ENCODE measurements at places on chromosomes 5 and 9. TPM values are rescaled to one million over a fixed set of nuclear protein-coding genes. Genes with fewer than 3 reads are reported as not detected.
A peak's percentile ranks its signal among the peaks of the same experiment; 100 is the strongest.

Gene BTNL3
- total RNA-seq: not detected

DNA sequence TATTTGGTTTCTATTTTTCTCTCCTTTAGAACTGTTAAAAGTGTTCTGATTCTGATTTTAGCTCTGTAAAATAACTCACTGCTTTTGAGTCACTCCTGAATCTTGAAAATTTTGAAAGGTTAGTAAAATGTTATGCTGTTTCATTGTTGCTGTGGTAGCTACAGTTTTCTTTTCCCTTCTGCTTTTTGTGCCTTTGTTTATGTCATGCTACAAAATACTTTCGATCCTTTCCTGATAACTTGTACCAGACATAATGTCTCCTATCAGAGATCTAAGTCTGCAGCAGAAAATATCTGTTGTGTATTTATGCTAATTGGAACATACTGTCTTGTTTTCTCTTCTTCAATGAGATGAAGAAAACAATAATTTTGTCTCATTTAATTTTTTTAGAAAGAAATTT, 26.9 kb upstream of the CEP120 start:
- H3K27ac ChIP-seq: no peak overlapping the region
- H3K4me1 ChIP-seq: no peaks in the 10 kb centered on the region
- no peaks in the 10 kb centered on the region for H3K36me3 ChIP-seq
- no peak overlapping the region for H3K4me3 ChIP-seq
- no peaks in the 10 kb centered on the region for H3K27me3 ChIP-seq

DNA sequence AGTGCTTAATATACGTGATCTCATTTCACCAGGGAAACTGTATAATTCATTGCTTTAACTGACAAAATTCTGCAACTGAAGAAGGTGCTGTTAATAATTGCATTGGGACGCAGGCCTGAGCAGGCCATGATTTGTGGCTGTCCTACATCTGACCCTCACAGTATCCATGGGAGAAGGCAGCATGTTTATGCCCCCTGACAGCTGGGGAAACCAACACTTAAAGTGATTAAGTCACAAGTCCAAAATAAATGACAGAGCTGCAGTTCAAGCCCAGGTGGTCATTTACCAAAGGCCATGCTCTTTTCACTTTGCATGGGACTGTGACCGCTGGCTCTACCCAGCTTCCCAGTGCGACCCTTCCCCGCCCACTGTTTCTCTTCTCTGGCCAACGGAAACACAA, 30.5 kb upstream of the KCNMB1 start:
- no peaks in the 10 kb centered on the region for H3K27me3 ChIP-seq
- no peaks in the 10 kb centered on the region for H3K4me1 ChIP-seq
- no peak overlapping the region for H3K4me3 ChIP-seq
- no peaks in the 10 kb centered on the region for H3K36me3 ChIP-seq

DNA sequence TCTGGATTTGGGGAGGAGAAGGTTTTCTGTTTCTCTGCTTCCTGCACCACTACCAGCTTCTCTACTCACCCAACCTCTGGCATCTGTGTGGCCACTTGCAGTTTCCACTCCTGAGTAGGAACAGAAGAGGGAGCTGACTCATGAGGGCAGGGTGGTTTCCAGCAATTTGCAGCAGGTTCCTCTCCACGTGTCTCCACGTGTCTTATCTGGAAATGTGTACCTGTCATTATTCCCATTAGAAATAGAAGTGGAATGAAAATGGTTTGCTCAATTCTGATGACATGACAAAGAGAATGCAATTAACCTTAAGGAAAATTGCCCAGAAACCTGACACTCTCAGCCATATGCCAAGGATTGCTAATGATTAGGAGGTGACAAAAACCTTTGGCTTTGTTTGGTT, 33.0 kb downstream of the EGFLAM start:
- no peak overlapping the region for H3K27ac ChIP-seq
- H3K36me3 ChIP-seq: no peaks in the 10 kb centered on the region
- H3K27me3 ChIP-seq: no peaks in the 10 kb centered on the region
- H3K4me1 ChIP-seq: no peaks in the 10 kb centered on the region
- no peak for DNase-seq

DNA sequence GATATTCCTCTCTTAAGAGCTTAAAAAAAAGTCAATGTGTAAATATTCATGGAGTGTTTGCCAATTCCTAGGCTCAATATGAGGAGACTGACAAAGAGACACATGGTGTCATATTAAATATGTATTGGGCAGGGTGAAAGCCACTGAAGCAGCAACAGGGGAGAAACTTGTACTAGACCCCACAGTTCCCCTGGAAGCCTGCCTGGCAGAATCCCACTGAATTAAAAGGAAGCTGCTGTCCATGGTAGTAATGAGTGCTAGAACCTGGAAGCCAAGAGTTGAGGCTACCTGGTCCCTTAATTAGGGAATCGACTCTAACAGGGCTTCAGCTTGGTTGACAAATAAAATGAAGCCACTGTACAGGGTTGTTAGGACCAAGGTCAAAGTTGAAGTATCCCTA, 129.4 kb upstream of the GPR151 start:
- no peak for DNase-seq
- no peaks in the 10 kb centered on the region for H3K27me3 ChIP-seq
- H3K4me3 ChIP-seq: no peak overlapping the region
- no peak overlapping the region for H3K27ac ChIP-seq
- no peaks in the 10 kb centered on the region for H3K4me1 ChIP-seq
- no peaks in the 10 kb centered on the region for H3K36me3 ChIP-seq

GRCh38 chr9:9112001-9112720, 1312.6 kb upstream of the DMAC1 start:
- no peak overlapping the region for H3K27ac ChIP-seq
- H3K4me1 ChIP-seq: no peaks in the 10 kb centered on the region
- H3K36me3 ChIP-seq: no peaks in the 10 kb centered on the region

Gene SNCAIP
- 0.03 TPM for total RNA-seq

- H3K27ac ChIP-seq: no peak overlapping the region
- H3K36me3 ChIP-seq: no peaks in the 10 kb centered on the region
- H3K27me3 ChIP-seq: no peaks in the 10 kb centered on the region
- H3K4me1 ChIP-seq: peaks cover 7% of the 10 kb centered on the region
These were observed 63.1 kb downstream of the GNAQ start for GRCh38 chr9:77968506-77968905.

GRCh38 chr5:108727236-108727650, 20.5 kb upstream of the FER start:
- H3K27me3 ChIP-seq: no peaks in the 10 kb centered on the region
- H3K27ac ChIP-seq: peak overlapping the region; percentile 96
- H3K36me3 ChIP-seq: no peaks in the 10 kb centered on the region
- DNase-seq: no peak

- H3K4me1 ChIP-seq: peaks cover 45% of the 10 kb centered on the region
- H3K27me3 ChIP-seq: no peaks in the 10 kb centered on the region
- no peaks in the 10 kb centered on the region for H3K36me3 ChIP-seq
- no peak for DNase-seq
- H3K4me3 ChIP-seq: no peak overlapping the region
These were observed 53.7 kb upstream of the RPL26L1 start for GRCh38 chr5:172905346-172906140.

Gene C9orf152
- total RNA-seq: 1.0 TPM

- H3K4me1 ChIP-seq: no peaks in the 10 kb centered on the region
- no peaks in the 10 kb centered on the region for H3K27me3 ChIP-seq
- no peaks in the 10 kb centered on the region for H3K36me3 ChIP-seq
These were observed 46.0 kb downstream of the C7 start for GRCh38 chr5:40955313-40955712.

Measured in pancreas (tissue), 10 donors.